ENCODE measurements at places on chromosomes 4 and X.

GRCh38 chr4:13665701-13666660 is 38.5 kb upstream of the BOD1L1 start:
- DNase-seq: peak; percentile 62

DNA sequence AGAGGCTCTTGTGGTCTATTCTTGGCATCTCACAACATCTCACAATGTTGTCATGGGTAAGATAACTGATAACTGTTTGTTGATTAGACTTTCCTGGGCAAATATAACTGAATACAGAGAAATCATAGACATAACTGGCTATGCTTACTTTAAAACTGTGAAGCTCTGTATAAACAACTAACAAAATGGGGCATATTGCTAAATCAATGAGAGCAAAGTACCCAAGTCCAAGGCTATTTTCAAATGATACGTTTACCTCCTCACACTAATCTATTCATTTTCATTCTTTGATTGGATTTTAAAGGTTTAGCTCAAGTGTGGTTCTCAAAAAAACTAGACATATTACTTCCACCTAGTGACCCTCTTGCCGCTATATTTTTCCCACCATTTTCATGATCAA is 38.6 kb downstream of the AMELX start:
- no peak for DNase-seq

- DNase-seq: peak; percentile 67
Measured at GRCh38 chrX:10615931-10616774, 4.2 kb downstream of the MID1 start.

DNA sequence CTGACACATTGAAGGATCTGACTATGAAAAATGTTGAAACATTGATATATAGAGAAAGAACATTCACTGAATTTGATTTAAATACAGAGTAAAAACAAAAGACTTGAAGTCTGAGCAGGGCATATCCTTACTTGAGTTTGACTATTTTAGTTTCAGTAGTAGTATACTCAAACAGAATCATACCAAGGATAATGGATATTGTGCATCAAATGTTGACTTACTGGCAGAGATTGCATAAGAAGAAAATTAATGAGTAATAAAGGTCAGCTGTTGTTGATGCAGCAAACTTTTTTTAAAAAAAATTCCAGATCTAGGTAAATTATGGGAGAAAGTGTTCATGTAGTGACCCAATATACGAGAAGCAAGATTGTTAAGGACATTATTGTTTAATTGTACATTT is 94.5 kb upstream of the APOOL start:
- peak; percentile 18 for DNase-seq

DNA sequence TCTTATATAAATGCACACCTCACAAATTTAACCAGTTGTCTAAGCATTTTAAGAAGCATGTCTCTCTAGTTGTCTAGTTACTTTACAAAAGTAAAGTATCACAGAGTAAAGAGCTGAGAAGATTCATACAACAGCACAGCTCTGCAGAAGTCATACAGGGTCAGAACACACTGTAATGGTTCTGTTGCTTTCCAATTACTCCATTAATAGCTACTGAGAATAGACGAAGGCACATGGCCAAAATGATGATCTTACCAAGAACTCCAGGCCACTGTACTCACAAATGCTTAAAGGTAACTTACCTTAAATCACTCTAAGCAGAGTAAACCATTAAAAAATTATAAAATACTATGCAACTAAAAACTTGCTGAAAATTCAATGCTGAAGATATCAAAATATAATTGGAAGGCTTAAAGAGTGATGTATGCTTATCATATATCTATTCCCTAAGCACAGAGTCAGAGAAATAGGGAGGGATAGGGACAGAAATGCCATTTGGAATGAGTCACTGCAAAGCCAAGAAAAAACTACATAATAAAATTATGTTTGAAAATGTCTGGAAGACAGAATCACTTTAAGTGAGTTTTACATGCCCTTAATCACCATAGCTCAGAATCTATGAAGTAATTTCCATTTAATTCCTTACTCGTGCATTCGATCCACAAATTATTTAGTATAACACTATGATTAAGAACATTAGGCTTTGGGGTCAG is 71.0 kb downstream of the DDX60L start:
- peak; percentile 59 for DNase-seq

DNA sequence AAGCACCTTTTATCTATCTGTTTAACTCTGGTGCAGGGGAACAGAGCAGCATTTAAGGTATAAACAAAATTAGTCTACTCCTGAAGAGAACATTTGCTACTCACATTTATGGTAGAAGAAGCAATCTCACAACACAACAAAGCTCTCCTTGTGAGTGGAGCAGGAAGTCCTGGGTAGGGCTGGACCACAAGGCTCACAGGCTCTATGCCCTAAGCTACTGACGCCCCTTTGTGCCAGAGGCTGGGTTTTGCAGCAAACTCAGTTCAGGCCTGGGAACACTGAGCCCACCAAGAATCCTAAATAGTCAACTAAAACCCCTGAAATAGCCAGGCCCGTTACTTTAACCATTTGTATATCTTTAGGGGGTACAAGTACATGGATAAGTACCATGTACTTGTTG is 4.7 kb upstream of the ZXDB start:
- no peak for DNase-seq

GRCh38 chrX:69324851-69325250 is 159.6 kb upstream of the PJA1 start:
- no peak for DNase-seq

GRCh38 chr4:77332696-77333270 is 175.8 kb downstream of the CCNG2 start:
- DNase-seq: peak; percentile 30

DNA sequence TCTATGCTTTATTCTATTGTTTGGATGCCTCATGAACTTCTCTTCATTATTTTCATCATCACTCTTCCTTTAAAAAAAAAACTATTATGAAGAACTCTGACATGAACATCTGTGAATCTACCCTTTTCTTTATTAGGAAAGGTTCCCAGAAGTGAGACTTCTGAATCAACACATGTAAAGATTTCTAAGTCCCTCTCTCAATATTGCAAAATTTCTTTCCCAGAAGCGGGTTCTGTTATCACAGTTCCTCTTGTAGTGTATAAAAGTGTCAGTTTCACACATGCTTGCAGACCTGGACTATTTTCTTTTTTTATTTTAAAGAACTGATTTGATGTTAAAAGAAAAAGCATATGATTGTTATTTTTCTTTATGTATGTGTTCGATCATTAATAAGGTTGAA is 330.8 kb upstream of the KLF3 start:
- peak; percentile 6 for DNase-seq

DNA sequence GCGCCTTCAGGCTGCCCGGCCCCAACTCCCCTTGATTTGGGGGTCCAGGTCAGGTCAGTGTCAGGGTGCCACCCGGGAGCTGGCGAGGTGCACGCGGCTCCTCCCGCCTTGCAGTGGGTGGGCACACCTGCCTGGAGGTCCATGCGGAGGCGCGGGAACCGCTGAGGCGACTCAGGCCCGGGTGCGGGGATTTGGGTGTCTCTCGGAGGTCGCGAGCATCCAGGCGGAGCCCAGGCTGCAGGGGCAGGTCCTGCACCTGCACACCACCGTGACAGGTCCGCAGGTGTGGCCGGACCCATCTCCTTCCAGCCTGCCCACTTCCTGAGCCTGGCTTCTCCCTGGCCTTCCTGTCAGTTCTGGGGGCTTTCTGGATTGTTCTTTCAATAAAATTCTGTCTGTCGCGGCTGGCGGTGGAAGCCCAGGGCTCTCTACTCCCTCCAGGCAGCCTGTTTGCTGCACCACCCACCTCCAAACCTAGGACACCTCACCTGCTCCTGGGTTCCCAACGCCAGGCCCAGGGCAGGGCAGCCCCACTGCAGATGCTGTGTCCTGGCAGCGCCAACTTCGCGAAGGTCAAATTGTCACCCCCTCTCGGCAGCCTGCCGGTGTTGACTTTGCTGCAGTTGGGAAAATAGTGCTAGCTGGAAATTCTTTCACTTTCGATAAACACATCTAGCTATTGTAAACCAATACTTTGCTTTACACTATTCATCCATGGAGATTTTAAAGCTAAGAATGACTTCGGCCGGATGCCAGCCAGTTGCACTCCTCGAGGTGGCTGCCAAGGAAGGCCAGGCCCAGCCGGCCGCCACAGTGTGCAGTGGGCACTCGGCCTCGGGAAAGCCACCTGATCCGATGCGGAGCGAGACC is 35.9 kb downstream of the FGFRL1 start:
- no peak for DNase-seq

DNA sequence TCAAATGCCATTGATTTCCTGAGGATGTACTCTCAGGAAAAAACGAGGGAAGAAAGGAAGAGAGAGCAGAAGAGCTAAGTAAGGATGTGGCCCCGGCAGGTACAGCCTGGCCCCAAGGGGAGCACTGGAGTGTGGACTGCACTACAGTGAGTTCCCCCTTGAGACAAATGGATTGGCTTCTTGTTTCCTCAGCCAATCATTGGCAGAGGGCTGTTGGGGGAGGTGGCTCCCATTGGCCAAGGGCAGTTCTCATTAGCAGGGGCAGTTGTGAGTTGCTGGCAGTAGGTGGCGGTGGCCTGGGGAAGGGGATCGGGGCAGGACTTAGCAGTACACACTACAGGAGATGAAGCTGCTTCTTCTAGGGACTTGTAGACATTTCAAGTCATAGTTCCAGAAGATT is 24.1 kb upstream of the OCIAD2 start:
- no peak for DNase-seq

- no peak for DNase-seq
Measured at GRCh38 chr4:35942092-35942491, 302.2 kb downstream of the ARAP2 start.

DNA sequence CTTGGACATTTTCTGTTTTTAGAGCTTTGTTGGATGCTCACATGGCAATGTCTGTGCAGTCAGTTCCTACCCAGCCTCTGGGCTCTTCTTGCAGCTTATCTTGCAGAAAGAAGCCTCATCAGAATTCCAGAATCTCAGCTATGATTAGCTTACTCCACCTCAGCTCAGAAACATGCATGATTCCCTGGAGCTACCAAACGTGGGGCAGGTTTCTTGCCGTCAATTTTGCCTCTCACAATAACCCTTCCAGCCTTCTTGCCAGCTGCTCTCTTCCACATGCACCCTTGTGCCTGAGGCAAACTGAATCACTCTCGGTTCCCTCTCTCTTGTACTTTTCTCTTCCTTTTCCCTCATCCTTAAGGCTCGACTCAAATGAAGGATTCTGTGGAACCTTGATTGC is 141.4 kb downstream of the PTTG2 start:
- no peak for DNase-seq

GRCh38 chr4:61406677-61407076 is 206.6 kb downstream of the ADGRL3 start:
- no peak for DNase-seq

- DNase-seq: no peak
Measured at GRCh38 chrX:1835056-1835455, 220.2 kb downstream of the ASMT start.

GRCh38 chrX:25295466-25295865 is 279.7 kb upstream of the ARX start:
- no peak for DNase-seq

DNA sequence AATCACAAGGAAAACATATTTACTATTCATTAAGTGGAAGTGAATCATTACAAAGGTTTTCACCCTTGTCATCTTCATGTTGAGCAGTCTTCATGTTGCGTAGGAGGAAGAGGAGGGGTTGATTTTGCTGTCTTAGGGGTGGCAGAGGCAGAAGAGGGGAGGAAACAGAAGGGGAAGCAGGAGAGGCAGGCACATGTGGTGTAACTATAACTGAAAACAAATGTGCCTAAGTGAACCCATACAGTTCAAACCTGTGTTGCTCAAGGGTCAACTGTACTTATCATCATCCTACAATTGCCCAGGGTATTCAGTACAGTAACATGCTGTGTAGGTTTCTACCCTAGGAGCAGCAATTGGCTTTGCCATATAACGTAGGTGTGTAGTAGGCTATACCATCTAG is 47.2 kb downstream of the SYNPO2 start:
- peak; percentile 12 for DNase-seq

- DNase-seq: no peak
Measured at GRCh38 chrX:112087545-112087944, 5.0 kb upstream of the TRPC5 start.

DNA sequence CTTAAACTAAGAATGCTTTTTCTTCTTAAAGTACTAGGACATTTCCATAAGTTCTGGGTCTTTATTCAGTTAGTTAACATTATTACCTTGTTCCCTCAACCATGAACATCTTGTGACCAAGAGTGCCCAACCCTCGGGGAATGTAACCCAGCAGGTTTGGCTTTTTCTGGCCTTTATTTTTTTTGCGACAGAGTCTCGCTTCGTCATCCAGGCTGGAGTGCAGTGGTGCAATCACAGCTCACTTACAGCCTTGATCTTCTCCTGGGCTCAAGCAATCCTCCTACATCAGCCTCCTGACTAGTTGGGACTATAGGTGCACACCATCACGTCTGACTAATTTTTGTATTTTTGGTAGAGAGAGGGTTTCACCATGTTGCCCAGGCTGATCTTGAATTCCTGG is 65.1 kb downstream of the USP11 start:
- DNase-seq: no peak

- no peak for DNase-seq
Measured at GRCh38 chr4:77711469-77711868, 105.8 kb downstream of the CXCL13 start.

DNA sequence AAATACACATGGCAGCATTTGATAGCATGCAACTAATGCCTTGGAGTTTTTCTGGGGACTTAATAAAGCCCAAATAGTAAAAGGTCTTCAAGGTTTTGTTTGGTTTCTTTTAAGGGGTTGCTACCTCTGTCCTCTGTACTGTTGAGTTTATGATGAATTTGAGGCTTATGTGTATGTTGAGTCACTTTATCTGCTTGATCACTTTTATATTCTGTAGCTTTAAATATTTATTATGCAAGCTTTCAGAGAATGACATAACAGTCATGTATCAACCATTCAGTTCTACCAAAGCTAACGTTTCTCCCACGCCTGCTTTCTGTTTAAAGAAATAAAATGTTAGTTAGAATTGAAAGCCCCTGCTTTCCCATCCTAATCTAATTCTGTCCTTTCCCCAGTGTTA is 122.2 kb downstream of the NHS start:
- no peak for DNase-seq

DNA sequence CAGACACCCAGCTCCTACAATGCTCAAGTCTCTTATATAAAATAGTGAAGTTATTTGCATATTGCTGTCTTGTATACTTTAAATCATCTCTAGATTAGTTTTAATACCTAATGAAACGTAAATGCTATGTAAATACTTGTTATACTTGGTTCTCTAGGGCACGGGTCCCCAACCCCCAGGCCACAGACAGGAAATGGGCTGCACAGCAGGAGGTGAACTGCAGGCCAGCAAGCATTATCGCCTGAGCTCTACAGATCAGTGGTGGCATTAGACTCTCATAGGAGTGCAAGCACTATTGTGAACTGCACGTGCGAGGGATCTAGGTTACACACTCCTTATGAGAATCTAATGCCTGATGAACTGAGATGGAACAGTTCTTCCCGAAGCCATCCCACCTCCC is 395.9 kb upstream of the EMCN start:
- DNase-seq: no peak
